ENCODE measurements at places on chromosomes 6 and 20. TPM values are rescaled to one million over a fixed set of nuclear protein-coding genes. Genes with fewer than 3 reads are reported as not detected.

PLCB4 gene
- 28.0 TPM for total RNA-seq

DNA sequence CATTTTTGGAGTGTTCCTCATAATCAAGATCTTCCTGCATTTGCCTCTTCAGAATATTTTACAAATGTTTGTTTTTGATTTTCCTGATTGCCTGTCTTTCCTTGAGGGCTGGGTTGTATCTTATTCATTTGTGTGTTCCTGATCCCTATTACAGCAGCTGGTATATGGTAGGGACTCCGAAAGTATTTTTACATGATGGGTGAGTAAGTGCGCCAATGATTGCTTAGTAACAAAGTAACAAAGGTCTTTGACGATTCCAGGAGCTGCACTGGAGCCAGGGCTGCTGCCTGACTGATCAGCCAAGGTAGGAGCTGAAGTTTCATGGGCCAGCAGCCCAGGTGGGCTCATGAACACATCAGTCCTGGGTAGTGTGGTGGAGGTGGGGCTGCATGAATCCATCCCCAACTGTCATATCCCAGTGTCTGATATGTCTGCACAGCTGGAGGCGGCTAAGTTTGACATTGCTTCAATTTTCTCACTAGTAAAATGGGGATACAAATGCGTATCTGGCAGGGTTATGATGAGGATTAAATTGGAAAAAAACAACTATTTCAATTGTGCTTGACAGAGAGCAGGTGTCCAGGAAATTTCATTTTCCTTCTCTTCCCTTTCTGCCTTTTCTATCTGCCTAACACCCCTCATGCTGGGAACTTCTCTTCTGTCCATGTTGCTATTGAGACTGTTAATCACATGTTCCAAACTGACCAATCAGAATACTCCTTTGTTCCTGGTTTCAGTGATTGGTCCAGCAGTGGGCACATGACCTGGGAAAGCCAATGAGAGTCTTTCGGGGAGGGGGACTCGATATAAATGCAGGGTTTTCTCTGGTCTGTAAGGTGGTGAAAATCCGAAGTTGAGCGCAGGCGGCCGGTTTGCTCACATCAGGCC, 90.7 kb downstream of the CDH26 start:
- DNase-seq, result no peak
- no peaks in the 10 kb centered on the region for H3K36me3 ChIP-seq
- H3K4me1 ChIP-seq, result peaks cover 9% of the 10 kb centered on the region
- H3K27ac ChIP-seq, result no peak overlapping the region
- H3K27me3 ChIP-seq, result no peaks in the 10 kb centered on the region

GRCh38 chr20:58271606-58272351, 37.7 kb upstream of the RAB22A start:
- H3K27me3 ChIP-seq, result no peaks in the 10 kb centered on the region
- no peaks in the 10 kb centered on the region for H3K4me1 ChIP-seq
- no peak overlapping the region for H3K4me3 ChIP-seq
- H3K36me3 ChIP-seq, result peaks cover 15% of the 10 kb centered on the region
- DNase-seq, result no peak
- no peak overlapping the region for H3K27ac ChIP-seq

GRCh38 chr6:84635081-84635761, 129.2 kb downstream of the TBX18 start:
- no peak overlapping the region for H3K4me3 ChIP-seq
- no peaks in the 10 kb centered on the region for H3K4me1 ChIP-seq
- no peaks in the 10 kb centered on the region for H3K27me3 ChIP-seq

DNA sequence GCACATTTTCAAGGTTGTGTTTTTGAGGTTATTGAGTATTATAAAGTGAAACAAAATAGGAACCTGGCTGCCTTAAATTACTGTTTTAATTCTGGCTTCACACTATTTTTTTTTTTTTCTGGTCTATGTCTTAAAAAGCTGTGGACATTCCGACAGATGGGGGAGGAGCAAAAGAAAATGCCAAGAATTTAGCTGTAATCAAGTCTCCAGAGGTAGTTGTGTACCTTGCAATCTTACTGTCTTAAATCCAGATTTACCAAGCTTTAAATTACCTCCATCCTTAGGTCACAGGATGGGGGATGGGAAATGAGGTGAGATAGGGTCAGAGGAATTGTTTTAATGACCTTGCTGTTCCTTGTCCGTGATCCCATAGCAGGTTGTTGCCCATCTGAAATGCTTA, 182.8 kb downstream of the UTRN start:
- no peaks in the 10 kb centered on the region for H3K36me3 ChIP-seq
- no peak overlapping the region for H3K27ac ChIP-seq
- no peaks in the 10 kb centered on the region for H3K27me3 ChIP-seq
- no peak overlapping the region for H3K4me3 ChIP-seq
- H3K4me1 ChIP-seq, result no peaks in the 10 kb centered on the region

GRCh38 chr6:149323925-149324324, 6.4 kb downstream of the TAB2 start:
- no peak for DNase-seq
- H3K36me3 ChIP-seq, result no peaks in the 10 kb centered on the region
- no peak overlapping the region for H3K27ac ChIP-seq
- H3K4me3 ChIP-seq, result no peak overlapping the region

- peaks cover 22% of the 10 kb centered on the region for H3K4me1 ChIP-seq
- peaks cover 20% of the 10 kb centered on the region for H3K27me3 ChIP-seq
- H3K27ac ChIP-seq, result no peak within 1 kb of the TSS
These were observed at the start of gene MDFI for GRCh38 chr6:41638002-41638934. TSS of gene MDFI (plus strand) at chr6:41638468. CDS start at chr6:41638750, 282 bp downstream.

- no peaks in the 10 kb centered on the region for H3K4me1 ChIP-seq
- no peak overlapping the region for H3K4me3 ChIP-seq
- no peaks in the 10 kb centered on the region for H3K36me3 ChIP-seq
These were observed 28.3 kb downstream of the UST start for GRCh38 chr6:148775161-148775560.

DNA sequence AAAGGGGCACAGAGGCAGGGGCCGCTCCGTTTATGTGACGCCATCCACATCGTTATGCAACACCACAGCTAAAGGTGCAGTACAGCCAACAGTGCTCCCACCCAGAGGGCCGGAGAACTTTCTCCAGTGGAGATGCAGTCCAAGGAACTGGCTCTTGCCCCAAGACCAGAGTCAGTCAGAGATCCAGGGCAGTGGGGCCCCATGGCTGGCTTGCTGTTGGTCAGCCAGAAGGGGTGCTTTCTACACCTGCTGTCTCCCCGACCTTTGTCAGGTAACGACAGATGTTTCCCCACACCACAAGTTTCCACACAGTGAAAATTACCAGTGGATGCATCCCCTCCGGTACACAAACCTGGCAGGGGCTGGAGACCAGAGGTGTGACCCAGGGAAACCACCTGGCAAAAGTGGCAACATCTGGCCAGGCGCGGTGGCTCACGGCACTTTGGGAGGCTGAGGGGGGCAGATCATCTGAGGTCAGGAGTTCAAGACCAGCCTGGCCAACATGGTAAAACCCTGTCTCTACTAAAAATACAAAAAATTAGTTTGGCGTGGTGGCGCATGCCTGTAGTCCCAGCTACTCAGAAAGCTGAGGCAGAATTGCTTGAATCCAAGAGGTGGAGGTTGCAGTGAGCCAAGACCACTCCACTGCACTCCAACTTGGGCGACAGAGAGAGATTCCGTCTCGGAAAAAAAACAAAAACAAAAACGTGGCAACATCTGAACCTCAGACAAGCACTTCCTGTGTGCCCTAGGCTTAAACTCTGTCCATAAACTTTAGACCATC, 34.9 kb downstream of the UBE2V1 start:
- H3K36me3 ChIP-seq, result peaks cover 21% of the 10 kb centered on the region
- H3K4me3 ChIP-seq, result no peak overlapping the region
- H3K27me3 ChIP-seq, result no peaks in the 10 kb centered on the region

DNA sequence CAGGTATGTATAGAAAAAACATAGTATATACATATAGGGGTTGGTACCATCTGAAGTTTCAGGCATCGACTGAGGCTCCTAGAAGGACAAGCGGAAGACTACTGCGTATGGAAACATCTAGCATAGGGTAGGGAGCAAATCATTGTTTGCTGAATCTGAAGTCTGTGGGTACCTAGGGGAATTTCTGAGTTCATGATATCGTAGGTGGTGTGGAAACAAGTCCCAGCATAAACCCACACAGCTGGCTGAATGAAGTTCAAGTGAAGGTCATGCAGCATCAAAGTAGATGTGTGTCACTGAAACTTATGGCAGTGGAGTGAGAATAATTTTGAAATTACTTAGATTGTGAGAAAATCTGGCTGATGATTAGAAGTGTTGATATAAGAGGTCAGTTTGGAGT, 39.4 kb downstream of the MAP7 start:
- H3K36me3 ChIP-seq, result no peaks in the 10 kb centered on the region
- no peak overlapping the region for H3K4me3 ChIP-seq
- no peaks in the 10 kb centered on the region for H3K4me1 ChIP-seq
- DNase-seq, result no peak

GRCh38 chr6:13760307-13761304, 49.0 kb upstream of the RANBP9 start:
- no peak overlapping the region for H3K27ac ChIP-seq
- H3K4me3 ChIP-seq, result no peak overlapping the region
- no peaks in the 10 kb centered on the region for H3K4me1 ChIP-seq
- no peak for DNase-seq
- no peaks in the 10 kb centered on the region for H3K27me3 ChIP-seq
